ENCODE measurements at places on chromosomes 3 and 15. TPM values are rescaled to one million over a fixed set of nuclear protein-coding genes. Genes with fewer than 3 reads are reported as not detected.

FSTL1 gene
- 326 TPM for total RNA-seq

DNA sequence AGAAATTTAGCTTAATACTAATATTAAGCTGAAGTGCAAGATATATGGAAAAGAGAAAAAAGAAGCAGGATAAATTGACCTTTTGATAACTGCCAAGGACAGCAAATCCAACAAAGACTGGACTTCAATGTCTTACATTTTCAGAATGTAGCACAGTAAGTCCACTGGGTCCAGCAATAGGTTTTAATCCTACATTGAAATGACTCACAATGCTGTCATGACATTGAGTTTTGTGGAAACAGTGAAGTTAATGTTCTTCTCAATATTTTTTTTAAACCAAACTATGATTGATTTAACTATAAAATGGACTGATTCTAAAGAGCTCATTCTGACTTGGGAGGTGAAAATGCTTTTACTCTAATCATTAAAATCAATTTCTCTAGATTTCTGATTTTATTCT is 166.6 kb upstream of the ZNF717 start:
- DNase-seq = no peak

DNA sequence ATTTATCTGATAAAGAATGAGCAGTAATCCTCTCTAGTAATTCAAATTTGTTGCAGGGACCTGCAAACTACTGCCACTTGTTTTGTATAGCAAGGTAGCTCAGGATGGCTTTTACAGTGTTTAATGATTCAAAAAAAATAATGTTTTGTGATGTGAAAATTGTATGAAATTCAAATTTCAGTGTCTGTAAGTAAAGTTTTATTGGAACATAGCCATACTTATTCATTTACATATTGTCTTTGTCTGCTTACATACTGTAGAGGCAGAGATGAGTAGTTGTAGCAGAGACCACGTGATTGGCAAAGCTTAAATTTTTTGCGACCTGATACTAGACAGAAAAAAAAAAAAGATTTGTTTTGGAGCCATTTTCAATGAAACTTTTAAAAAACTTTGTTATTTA is 6.5 kb upstream of the UTS2B start:
- no peak for DNase-seq

DNA sequence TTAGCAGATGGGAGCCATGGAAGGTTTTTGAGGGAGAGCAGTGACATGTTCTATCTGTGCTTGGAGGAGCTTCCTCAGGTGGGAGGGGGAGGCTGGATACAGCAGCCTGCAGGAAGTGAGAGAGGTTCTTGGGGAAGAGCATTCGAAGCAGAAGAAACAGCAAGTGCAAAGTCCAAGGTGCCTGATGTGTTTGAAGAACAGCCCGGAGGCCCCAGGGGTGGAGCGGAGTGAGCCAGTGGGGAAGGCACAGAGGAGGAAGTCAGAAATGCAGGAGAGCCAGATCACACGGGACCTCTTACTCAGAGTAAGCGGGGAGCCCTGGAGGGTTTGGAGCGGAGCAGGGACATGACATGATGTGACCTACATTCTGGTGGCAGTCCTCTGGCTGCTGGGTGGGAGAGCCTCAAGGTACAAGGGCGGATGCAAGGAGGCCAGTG is 10.8 kb downstream of the ITGA11 start:
- DNase-seq = peak; percentile 36

DNA sequence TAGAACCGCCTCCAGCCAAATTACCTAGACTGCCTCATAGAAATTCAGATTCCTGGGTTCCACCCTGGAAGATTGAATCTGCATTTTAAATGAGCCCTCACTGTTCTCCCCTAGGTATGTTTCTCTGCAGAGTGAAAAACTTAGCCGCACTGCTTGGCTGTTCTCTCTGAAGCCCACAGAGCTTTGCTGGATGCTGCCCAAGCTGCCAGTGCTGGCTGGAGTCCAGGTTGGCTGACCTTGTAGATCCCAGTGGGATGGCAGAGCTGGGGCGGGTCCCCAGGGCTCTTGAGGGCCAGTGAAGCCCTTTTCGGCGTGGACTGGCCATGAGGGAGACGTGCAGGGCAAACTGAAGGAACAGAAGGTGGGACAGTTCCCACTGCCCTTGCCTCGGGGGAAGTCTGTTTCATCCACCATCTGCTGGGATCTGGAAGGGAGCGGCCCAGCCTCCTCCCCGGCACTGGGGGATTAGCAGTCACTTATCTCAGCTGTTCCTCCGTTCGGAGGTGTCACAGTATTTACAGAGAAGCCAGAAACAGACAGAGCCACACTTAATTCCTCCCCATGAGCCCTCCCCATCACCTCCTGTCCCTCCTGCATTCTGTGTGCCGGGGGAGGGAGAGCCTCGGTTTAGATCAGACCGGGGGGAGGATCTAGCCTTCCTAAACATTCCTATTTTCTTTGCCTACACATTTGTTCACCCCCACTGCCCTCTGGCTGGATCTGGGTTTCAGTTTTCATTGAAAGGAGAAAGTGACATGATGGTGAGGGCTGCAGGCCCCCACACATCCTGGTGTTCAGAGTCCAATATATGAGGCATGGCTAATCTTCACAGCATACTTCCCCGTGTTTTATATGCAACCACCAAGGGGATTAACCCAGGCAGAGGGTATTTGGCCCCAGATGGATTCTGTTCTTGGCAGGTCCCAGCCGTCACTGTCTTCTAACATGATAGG is 4.1 kb upstream of the ACTC1 start:
- peak; percentile 33 for DNase-seq

DNA sequence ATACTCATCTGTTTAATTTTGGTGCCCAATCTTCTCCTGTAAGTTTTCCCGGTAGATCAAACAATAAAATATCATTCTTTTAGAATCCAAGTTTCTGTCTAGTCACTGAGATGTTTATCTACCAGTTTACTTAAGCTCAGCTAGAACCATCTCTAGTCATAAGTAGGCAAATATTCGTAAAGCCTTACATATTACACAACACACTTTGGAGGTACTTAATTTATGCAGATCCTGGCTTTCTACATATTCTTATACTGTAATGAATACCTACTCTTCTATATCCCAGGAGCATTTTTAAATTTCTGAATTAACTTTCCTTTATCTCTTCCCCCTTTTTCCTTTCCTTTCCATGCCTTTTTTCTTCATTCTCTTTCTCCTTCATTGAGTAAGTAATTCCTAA is 185.9 kb upstream of the ZBTB20 start:
- no peak for DNase-seq

- DNase-seq = no peak
Measured at GRCh38 chr3:163707659-163708058, 1370.6 kb downstream of the SI start.

LMAN1L gene
- not detected for total RNA-seq

- no peak for DNase-seq
Measured at GRCh38 chr15:92413510-92413909, 19.8 kb downstream of the ST8SIA2 start.

DNA sequence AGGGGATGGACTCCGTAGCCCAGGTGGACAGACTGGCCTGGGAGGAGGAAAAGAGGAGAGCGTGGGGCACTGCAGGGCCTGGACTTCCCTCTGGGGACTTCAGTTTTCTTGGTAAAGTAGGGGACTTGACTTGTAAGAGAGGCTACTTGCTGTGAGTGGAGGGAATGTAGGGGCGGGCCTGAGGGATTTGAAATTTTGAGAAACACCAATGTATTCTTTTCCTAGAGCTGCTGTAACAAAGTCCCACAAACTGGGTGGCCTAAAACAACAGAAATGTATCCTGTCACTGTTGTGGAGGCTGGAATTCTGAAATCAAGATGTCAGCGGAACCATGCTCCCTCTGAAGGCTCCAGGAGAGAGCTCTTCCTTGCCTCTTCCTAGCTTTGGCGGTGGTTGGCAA is 5.8 kb upstream of the HEG1 start:
- DNase-seq = no peak

CSPG4 gene
- total RNA-seq = 2.0 TPM

GNAT1 gene
- total RNA-seq = not detected

GRCh38 chr15:38144921-38145320 is 107.7 kb upstream of the SPRED1 start:
- DNase-seq = no peak

ULK3 gene
- 34.0 TPM for total RNA-seq

DNA sequence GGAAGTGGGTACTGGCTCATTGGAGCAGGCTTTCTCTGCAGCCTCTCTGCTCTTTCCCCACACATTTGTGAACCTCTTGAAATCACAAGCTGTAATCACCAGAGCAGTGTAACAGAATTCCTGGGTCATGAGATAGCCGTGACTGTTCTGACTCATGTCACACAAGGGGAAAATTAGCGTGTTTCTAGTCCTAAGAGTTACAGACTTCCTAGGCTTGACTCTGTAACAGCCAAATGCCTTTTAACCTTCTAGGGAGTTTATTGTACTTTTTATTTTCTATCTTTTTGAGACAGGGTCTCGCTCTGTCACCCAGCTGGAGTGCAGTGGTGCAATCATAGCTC is 54.7 kb upstream of the TRAK1 start:
- no peak for DNase-seq

GATM gene
- total RNA-seq = 9.0 TPM

DNA sequence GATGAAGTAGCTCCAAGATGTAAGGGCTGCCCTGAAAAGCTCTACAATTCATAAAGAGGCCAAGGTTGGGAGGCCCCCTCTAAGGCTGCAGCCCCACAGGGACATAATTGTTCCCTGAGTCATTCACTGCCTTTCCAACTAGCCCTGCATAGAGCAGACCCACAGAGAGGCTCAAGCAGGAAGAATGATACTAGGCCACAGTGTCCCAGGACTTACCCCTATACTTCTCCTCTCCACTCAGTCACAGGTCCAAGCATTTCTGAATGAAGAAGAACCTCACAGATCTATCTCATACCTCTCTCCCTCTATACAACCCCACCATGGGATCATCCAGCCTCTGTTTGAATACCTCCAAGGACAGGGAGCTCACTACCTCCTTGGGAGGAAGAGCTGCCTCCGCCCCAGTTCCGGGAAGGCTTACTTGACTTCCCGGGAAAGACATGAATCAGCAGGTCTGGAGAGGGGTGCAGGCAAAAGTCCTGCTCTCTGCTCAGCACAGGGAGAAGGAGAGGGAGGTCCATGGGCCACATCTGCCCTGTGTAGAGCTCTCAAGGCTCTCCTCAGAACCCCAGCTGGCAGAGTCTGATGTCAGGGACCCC is 6.9 kb upstream of the SKIC8 start:
- no peak for DNase-seq

DNA sequence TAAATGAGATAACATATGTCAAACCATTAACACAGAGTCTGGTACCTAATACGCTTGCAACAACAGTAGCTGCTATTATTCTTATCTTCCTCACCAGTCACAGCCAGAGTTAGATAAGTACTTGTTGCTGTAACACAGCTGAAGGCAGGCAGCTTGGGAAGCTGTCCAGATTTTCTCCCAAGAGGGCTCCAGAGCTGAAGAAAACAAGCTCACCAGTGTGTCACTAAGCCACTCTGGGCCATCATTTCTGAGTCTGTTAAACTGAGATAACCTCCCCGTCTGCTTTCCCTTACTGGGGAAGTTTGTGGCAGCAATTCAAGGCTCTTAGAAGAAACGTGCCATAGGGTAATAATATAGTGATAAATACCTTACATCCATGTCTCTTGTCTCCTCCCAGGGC is 226.3 kb downstream of the TAFA4 start:
- DNase-seq = no peak

DNA sequence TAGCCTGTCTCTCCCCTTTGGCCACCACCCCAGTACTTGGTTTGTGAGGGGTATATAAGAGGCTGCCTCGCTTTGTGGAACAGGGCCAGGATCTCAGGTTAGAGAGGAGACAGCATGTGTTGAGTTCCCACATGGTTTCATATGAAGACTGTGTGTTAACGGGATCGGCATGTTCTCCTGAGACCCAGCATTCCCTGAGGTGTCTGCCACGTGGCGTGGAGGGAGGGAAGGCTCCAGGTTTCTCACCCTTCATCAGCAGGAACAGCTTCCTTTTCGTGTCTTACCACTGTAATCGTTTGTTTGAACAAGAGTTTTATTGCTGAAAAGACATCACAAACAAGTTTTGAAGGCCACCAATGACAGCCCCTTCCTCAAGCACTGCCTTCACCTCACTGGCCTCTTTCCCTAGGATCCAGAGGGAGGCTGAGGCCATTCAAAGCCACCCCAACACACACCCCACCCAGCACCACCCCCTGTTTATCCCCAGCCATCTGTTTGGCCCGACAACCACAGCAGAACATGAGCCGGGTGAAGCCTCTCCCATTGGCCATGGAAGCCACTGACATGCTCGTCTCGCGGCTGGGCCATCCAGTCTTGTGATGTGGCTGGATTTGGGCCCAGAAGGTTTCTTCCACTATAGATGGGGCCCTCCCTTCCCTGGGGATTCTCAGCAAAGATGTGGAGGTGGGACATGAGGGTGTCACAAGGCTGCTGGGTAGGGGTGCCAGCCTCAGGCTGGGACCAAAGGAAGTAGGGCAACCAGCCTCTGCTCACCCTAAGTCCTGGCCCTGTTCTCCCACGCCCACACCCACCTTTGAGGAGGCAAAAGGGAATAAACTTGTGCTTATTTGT is 10.0 kb downstream of the BHLHE40 start:
- DNase-seq = no peak

DNA sequence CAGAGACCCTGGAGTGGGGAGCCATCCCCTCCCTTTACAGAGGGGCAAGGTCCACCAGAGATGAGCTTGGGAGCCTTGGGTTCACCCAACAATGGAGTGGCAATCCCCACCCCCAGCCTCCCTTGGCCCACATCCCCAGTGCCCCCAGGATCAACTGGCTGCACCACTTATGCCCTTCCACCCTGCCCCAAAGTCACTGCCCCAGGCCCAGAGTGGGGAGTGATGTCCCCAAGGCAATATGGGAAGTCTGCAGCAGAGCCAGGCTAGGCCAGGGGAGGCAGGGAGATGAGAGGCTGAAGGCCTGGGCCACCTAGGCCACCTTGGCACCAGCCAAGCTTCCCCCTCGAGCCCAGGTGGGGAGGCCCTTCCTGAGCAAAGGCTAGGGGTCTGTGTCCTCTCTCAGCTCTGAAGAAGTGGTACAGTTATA is 145.5 kb downstream of the SMAD6 start:
- peak; percentile 10 for DNase-seq

DNA sequence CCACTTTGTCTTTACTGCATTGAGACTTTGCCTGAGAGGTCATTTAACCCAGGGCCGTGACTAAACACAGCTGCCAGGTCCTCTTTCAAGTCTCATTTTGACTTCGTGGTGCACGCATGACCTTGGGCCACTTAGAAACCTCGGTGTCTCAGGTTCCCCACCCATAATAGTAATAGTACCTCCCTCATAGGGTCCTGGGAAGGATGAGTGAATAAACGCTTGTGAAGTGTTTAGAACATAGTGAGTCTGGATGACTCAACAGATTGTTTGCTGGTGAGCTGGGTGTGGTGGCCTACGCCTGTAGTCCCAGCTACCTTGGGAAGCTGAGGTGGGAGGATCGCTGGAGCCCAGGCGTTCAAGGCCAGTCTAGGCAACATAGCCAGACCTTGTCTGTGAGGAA is 56.3 kb downstream of the BDH1 start:
- DNase-seq = no peak

MORC1 gene
- not detected for total RNA-seq

CRYGS gene
- total RNA-seq = 0.83 TPM

DNA sequence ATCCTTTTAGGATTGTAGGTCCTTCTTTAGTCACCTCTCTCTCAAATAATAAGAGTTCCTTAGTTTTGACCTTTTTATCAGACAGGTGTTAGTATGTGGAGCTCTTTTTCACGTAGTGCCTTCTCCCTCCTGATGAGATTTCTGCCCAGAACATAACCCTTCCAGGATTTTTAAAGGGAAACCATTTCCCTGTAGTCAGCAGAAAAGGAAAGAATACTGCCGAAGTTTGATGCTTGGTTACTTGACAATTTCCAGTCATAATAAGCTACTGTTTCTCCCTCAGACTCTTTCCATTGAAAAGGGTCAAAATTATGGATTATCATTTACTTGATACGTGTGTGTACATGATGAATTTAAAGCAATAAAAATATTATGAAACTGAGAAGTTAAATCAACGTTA is 73.1 kb downstream of the VPS8 start:
- no peak for DNase-seq
